ENCODE measurements at places on chromosomes 1 and 21. TPM values are rescaled to one million over a fixed set of nuclear protein-coding genes. Genes with fewer than 3 reads are reported as not detected.

DNA sequence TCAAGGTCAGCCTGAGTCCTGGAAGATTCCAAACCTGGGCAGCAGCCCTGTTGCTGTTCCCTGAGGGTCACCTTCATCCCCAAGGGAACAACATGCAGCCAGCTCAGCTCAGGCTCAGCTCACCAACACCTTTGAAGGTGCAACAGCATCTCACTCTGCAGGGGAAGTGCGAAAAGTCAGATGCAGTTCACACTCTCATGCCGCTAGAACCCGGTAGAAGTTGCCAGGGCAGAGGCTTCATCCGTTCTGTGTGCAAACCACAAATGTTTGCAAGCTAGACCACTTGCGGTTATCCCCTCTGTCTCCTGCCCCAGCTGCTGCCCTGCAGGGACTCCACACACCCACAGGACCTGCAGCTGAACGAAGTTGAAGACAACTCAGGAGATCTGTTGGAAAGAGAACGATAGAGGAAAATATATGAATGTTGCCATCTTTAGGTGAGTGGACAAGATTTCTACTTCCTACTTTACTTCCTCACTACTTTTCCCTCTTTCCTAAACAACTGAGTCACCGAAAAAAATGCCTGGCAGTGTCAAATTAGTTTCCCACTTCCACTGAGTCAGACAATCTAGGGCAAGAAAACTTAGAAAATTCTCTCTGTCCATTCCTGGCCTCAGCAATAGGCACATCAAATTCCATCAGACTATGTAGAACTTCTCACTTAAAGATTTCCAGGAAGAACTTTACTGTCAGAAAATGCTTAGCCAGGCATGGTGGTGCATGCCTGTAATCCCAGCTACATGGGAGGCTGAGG is 1.8 kb upstream of the FCRL6 start:
- no peak for DNase-seq

GRCh38 chr1:30765556-30766434 is 8.2 kb upstream of the LAPTM5 start:
- no peak for DNase-seq

Gene AQP10
- 0.16 TPM for total RNA-seq

Gene IVL
- not detected for total RNA-seq

DNA sequence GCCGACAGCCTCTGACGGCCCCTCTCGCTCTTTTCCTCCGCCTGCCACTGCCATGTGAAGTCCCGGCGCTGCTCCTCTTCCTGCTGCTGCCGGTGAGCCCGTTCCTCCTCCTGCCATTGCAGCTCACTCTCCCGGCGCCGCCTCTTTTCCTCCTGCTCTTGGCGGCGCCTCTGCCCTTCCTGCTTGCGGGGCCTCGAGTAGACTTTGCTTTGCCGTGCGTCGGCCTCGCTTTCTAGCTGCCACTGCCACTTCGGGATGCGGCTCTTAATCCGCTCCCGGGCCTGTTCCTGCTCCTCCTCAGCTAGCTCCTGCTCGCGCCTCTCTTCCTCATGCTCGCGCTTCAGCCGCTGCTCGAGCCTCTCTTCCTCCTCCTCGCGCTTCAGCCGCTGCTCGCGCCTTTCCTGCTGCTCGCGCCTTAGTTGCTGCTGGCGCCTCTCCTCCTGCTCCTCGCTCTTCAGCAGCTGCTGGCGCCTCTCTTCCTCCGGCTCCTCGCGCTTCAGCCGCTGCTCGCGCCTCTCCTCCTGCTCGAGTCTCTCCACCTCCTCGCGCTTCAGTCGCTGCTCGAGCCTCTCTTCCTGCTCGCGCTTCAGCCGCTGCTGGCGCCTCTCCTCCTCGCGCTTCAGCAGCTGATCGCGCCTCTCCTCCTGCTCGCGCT is 4.3 kb downstream of the TCHH start:
- peak; percentile 17 for DNase-seq

Gene NPR1
- 10.4 TPM for total RNA-seq

DNA sequence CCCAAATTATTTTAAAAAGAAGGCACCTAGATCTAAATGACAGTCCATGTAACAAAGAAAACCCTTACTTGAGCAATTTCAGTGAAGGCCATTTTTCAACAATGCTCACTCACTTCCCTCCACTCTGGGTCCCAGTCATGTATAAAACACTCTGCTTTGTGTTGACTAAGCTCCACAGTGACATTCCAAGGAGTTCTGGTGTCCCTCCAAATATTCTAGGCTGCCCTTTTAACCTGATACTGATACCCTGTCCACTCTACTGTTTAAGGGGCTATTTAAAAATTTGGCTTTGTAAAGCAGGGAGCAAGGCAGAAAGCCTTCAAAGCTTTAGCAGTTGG is 73.6 kb downstream of the GNG12 start:
- DNase-seq: no peak

GRCh38 chr21:35984654-35985361 is 75.5 kb downstream of the SETD4 start:
- no peak for DNase-seq

Gene NID1
- total RNA-seq: 40.4 TPM

DNA sequence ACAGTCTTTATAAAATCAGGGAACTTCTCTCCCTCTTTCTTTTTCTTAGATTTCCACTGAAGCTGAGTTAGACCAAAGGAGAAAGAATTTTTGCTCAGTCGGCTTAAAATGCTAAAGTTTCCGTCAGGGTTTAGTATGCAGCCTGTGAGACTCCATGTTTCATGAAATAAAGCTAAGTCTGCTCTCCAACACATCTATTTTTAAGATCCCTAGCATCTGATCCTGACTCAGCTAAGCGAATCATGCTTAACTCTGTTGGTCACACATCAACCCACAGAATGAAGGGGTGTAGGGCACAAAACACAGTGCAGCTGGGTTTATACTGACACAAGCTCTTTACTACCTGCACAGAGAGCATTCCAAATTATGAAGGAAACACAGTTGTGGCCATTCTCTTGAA is 102.4 kb upstream of the ZNF281 start:
- DNase-seq: no peak

DNA sequence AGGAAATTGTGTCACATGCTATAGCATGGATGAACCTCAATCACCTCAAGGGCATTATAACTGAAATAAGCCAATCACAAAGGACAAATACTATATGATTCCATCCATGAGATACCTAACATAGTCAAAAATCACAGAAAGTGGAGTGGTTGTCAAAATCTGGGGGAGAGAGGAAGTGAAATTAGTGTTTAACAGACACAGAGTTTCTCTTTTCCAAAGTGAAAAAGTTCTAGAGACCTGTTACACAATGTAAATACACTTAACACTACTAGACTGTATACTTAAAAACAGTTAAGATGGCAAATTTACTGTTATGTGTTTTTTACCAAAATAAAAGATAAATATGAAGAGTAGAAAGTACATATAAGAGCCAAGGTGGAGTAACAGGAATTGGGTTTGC is 31.8 kb downstream of the ZNF644 start:
- no peak for DNase-seq

DNA sequence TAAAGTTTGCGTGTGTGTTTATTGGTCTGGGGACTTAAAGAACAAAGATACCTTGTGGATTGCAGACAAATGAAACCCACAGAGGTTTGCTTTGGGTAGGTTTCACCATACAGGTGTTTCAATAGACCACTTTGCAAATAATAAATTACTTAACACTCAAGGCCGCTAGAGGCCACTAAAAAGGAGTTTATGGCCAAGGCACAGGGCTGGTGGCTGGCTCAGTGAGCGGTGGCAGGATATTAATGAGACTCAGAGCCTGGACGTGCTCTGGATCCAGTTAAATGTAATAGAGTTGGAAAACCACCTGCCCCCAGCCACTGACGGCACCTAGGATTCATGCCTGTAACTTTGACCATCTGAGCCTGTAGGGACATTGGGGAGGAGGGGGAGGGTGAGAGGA is 44.5 kb downstream of the LRRC38 start:
- DNase-seq: peak; percentile 18
